ENCODE measurements at places on chromosomes 7 and 10. TPM values are rescaled to one million over a fixed set of nuclear protein-coding genes. Genes with fewer than 3 reads are reported as not detected.

GRID2IP gene
- total RNA-seq = not detected

- H3K27ac ChIP-seq = no peak overlapping the region
- DNase-seq = no peak
- peaks cover 5% of the 10 kb centered on the region for H3K4me1 ChIP-seq
- H3K36me3 ChIP-seq = peaks cover 3% of the 10 kb centered on the region
Measured at GRCh38 chr10:5538446-5538845, 13.7 kb downstream of the CALML3 start.

PON1 gene
- not detected for total RNA-seq

CCL26 gene
- 7.1 TPM for total RNA-seq

DNA sequence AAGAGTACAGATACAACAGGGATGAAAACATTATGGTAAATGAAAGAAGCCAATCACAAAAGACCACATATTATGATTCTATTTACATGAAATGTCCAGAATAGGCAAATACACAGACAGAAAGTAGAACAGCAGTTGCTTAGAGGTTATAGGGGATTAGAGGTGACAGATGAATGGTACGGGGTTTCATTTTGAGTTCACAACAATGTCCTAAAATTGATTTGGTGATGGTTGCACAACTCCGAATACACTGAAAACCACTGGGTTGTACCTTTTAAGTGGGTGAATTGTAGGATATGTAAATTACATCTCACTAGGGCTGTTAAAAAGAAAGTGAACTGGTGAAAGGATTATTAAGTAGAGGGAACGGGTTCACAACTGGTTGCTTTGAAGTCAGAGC, 76.3 kb upstream of the MRLN start:
- no peaks in the 10 kb centered on the region for H3K27me3 ChIP-seq
- no peak overlapping the region for H3K27ac ChIP-seq
- no peak overlapping the region for H3K4me3 ChIP-seq
- no peaks in the 10 kb centered on the region for H3K4me1 ChIP-seq
- no peak for DNase-seq

DNA sequence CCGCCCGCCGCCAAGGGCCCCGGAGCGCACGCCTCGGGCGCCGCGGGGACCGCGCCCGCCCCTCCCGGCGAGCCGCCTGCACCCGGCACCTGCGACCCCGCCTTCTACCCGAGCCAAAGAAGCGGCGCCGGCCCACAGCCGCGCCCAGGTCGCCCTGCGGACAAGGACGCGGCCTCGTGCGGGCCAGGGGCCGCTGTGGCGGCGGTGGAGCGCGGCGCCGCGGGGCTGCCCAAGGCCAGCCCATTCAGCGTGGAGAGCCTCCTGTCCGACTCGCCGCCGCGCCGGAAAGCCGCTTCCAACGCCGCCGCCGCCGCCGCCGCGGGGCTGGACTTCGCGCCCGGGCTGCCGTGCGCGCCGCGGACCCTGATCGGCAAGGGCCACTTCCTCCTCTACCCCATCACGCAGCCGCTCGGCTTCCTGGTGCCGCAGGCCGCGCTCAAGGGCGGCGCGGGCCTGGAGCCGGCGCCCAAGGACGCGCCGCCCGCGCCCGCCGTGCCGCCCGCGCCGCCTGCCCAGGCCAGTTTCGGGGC, 3.5 kb downstream of the UNCX start:
- H3K4me1 ChIP-seq = no peaks in the 10 kb centered on the region
- no peak overlapping the region for H3K4me3 ChIP-seq
- peaks cover 80% of the 10 kb centered on the region for H3K27me3 ChIP-seq
- no peak overlapping the region for H3K27ac ChIP-seq

DNA sequence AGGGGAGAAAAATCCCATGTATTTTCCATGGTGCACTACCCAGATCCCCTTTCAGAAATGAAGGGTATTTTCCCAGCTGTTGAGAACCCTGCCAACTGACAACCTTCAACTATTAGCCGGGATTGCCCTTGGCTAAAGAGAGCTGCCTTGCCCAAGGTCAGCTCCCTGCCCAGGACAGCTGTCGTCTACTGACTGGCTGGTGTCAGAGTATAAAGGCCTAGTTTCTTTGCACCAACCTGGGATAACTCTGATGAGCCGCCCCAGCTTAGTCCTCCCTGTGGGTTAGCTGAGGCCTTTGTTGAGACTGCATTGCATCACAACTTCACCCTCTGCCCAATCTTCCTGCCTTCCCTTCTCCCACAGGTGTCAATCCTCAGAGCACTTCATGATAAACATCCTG, 147.2 kb upstream of the RHEB start:
- DNase-seq = no peak
- H3K4me1 ChIP-seq = peaks cover 5% of the 10 kb centered on the region
- H3K27me3 ChIP-seq = no peaks in the 10 kb centered on the region
